ENCODE measurements at places on chromosomes 5 and 9. TPM values are rescaled to one million over a fixed set of nuclear protein-coding genes. Genes with fewer than 3 reads are reported as not detected.

Gene IFNK
- not detected for total RNA-seq

Gene SMC5
- 16.8 TPM for total RNA-seq

Gene PCDHGB1
- total RNA-seq, result 2.2 TPM

Gene IFNA2
- not detected for total RNA-seq

Gene FST
- 57.1 TPM for total RNA-seq

Gene GRXCR2
- total RNA-seq, result not detected

Gene MUSK
- total RNA-seq, result 0.40 TPM

Gene TMC1
- not detected for total RNA-seq

Gene FOXD4L5
- total RNA-seq, result not detected

Gene HMMR
- 15.6 TPM for total RNA-seq

Data from epithelial cell of alveolus of lung (primary cell).